ENCODE measurements at places on chromosomes 16 and 17. TPM values are rescaled to one million over a fixed set of nuclear protein-coding genes. Genes with fewer than 3 reads are reported as not detected.

The KCNJ2 gene
- total RNA-seq, result 1.7 TPM

The KRT40 gene
- not detected for total RNA-seq

The ABCC3 gene
- 13.9 TPM for total RNA-seq

The PHB1 gene
- total RNA-seq, result 137 TPM

The SPN gene
- total RNA-seq, result not detected

The ABCC6 gene
- 0.13 TPM for total RNA-seq

The CBX8 gene
- total RNA-seq, result 5.0 TPM

The COTL1 gene
- 130 TPM for total RNA-seq

The PIRT gene
- total RNA-seq, result not detected

The TERB1 gene
- not detected for total RNA-seq

The RNF43 gene
- 0.16 TPM for total RNA-seq

The FLYWCH1 gene
- total RNA-seq, result 34.7 TPM

The UBE2Z gene
- total RNA-seq, result 83.8 TPM

The CTRB1 gene
- not detected for total RNA-seq

The THRA gene
- 48.1 TPM for total RNA-seq

The TRIM37 gene
- total RNA-seq, result 10.3 TPM

The PPY gene
- not detected for total RNA-seq

The PLLP gene
- total RNA-seq, result 0.91 TPM

The KRTAP2-1 gene
- not detected for total RNA-seq

The AOC3 gene
- total RNA-seq, result 1.5 TPM

The MFAP4 gene
- 59.2 TPM for total RNA-seq

The LCAT gene
- 12.6 TPM for total RNA-seq

The CX3CL1 gene
- 0.91 TPM for total RNA-seq

The MYH10 gene
- 62.6 TPM for total RNA-seq

The KRTAP16-1 gene
- not detected for total RNA-seq
